ENCODE measurements at places on chromosomes 11 and 22. TPM values are rescaled to one million over a fixed set of nuclear protein-coding genes. Genes with fewer than 3 reads are reported as not detected.

P4HA3 gene
- not detected for polyA plus RNA-seq

DNA sequence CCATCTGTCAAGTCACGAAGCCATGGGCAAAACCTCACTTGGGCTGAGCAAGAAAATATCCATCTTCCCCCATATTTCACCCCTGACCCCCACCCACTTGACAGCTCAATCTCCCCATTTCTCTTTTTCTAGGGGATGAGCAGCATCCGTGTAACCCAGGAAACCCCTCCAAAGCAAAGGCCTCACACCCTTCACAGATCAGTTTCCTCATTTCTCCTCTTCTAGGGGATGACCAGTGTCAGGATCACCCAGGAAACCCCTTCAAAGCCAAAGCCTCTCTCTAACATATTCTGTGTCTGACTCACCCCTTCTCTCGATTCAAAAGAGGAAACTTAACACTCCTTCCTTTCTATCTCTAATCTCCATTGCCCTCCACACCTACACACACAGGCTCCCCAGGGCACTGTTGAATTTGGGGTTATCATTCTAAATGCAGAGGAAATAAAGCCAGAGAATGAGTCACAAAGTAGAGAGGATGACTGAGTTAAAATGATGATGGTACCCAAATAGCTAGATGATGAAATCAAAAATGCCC lies 439.7 kb downstream of the BUD13 start:
- no peak for DNase-seq

F2 gene
- not detected for polyA plus RNA-seq

OR51B4 gene
- not detected for polyA plus RNA-seq

KREMEN1 gene
- 0.69 TPM for polyA plus RNA-seq
